ENCODE measurements at places on chromosomes 7 and 10. TPM values are rescaled to one million over a fixed set of nuclear protein-coding genes. Genes with fewer than 3 reads are reported as not detected.
A peak's percentile ranks its signal among the peaks of the same experiment; 100 is the strongest.

GRCh38 chr7:26293569-26294308 lies 2.1 kb downstream of the SNX10 start:
- no peaks in the 10 kb centered on the region for H3K4me1 ChIP-seq
- DNase-seq: no peak
- H3K27ac ChIP-seq: no peak overlapping the region
- H3K4me3 ChIP-seq: no peak overlapping the region

DNA sequence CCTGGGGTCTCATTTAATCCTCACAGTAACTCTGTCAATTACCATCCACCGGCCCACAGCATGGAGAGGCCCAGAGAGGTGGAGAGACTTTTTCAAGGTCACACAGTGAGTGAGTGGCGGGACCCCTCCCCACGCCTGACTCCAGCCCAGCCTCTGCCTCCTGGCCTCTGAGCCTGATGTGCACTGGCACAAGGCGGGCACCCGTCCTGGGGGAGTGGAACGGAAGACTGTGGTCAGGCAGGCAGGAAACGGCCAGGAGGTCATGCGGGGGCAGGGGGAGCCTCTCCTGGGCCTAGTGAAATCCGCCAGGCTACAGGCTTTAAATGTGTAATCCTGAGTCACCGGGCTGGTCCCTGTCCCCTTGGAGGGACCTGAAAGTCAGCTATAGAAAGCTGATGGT lies 32.2 kb downstream of the ZCCHC24 start:
- no peaks in the 10 kb centered on the region for H3K27me3 ChIP-seq
- H3K4me1 ChIP-seq: peaks cover 3% of the 10 kb centered on the region
- no peak for DNase-seq
- H3K27ac ChIP-seq: no peak overlapping the region
- peaks cover 5% of the 10 kb centered on the region for H3K36me3 ChIP-seq
- no peak overlapping the region for H3K4me3 ChIP-seq

- H3K27me3 ChIP-seq: peaks cover 5% of the 10 kb centered on the region
- no peak overlapping the region for H3K4me3 ChIP-seq
- H3K27ac ChIP-seq: peak overlapping the region; percentile 80
- no peak for DNase-seq
- peaks cover 50% of the 10 kb centered on the region for H3K4me1 ChIP-seq
These were observed 4.6 kb downstream of the DUSP5 start for GRCh38 chr10:110502072-110502845.

- no peaks in the 10 kb centered on the region for H3K27me3 ChIP-seq
- H3K4me1 ChIP-seq: no peaks in the 10 kb centered on the region
- no peak for DNase-seq
- no peak overlapping the region for H3K4me3 ChIP-seq
- no peaks in the 10 kb centered on the region for H3K36me3 ChIP-seq
- H3K27ac ChIP-seq: no peak overlapping the region
These were observed 501.0 kb downstream of the GLRX3 start for GRCh38 chr10:130637089-130637676.

DNA sequence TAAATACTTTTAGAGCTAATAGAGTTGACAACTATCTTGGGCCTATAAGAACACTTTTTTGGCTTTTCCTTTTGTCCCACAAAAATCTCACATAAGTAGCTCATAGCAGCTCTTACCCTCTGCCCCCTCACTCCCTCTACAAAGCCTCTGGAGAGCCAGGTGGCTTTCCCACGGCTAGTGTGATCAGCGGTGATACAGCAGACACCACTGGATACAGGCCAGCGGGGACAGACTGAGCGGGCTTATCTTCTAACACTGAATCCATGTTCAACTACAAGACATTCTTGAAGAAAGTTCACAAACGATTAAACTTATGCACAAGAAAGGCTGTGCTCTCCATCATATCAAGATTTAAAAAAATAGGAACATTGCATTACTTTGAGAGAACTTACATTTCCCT lies 377.2 kb downstream of the PARD3 start:
- no peaks in the 10 kb centered on the region for H3K4me1 ChIP-seq
- no peak overlapping the region for H3K4me3 ChIP-seq
- H3K27ac ChIP-seq: no peak overlapping the region
- no peaks in the 10 kb centered on the region for H3K27me3 ChIP-seq
- H3K36me3 ChIP-seq: no peaks in the 10 kb centered on the region

- H3K4me3 ChIP-seq: no peak overlapping the region
- H3K27me3 ChIP-seq: no peaks in the 10 kb centered on the region
- H3K4me1 ChIP-seq: no peaks in the 10 kb centered on the region
- DNase-seq: no peak
- H3K36me3 ChIP-seq: no peaks in the 10 kb centered on the region
- H3K27ac ChIP-seq: no peak overlapping the region
These were observed 450.0 kb downstream of the GATA3 start for GRCh38 chr10:8504499-8504898.

DNA sequence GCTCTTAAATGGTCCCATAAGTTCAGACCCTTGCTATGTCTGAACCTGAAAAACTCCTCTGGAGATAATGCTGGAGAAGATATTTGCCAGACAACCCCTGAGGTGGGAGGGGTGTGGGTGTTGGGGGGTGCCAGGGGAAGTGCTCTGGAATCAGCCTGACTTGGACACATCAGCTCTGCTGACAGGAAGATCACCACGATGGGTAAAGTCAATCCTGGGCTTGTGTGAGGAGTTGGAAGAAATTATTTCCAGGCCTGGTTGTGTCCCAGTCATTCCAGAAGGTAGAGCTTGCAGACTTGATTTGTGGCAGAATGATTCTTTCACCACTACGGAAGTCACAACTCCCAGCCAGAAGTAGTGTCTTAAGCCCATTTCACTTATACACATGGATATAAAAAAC lies 60.3 kb upstream of the UNC5B start:
- H3K4me1 ChIP-seq: no peaks in the 10 kb centered on the region
- no peak overlapping the region for H3K27ac ChIP-seq
- DNase-seq: no peak
- no peak overlapping the region for H3K4me3 ChIP-seq
- no peaks in the 10 kb centered on the region for H3K36me3 ChIP-seq

- no peaks in the 10 kb centered on the region for H3K4me1 ChIP-seq
- H3K36me3 ChIP-seq: no peaks in the 10 kb centered on the region
- no peak overlapping the region for H3K4me3 ChIP-seq
- H3K27ac ChIP-seq: no peak overlapping the region
- H3K27me3 ChIP-seq: no peaks in the 10 kb centered on the region
- DNase-seq: no peak
These were observed 102.1 kb downstream of the RTKN2 start for GRCh38 chr10:62166331-62167131.

GRCh38 chr7:77791336-77791735 lies 6.9 kb downstream of the TMEM60 start:
- H3K4me1 ChIP-seq: no peaks in the 10 kb centered on the region
- no peak for DNase-seq
- no peak overlapping the region for H3K27ac ChIP-seq

DNA sequence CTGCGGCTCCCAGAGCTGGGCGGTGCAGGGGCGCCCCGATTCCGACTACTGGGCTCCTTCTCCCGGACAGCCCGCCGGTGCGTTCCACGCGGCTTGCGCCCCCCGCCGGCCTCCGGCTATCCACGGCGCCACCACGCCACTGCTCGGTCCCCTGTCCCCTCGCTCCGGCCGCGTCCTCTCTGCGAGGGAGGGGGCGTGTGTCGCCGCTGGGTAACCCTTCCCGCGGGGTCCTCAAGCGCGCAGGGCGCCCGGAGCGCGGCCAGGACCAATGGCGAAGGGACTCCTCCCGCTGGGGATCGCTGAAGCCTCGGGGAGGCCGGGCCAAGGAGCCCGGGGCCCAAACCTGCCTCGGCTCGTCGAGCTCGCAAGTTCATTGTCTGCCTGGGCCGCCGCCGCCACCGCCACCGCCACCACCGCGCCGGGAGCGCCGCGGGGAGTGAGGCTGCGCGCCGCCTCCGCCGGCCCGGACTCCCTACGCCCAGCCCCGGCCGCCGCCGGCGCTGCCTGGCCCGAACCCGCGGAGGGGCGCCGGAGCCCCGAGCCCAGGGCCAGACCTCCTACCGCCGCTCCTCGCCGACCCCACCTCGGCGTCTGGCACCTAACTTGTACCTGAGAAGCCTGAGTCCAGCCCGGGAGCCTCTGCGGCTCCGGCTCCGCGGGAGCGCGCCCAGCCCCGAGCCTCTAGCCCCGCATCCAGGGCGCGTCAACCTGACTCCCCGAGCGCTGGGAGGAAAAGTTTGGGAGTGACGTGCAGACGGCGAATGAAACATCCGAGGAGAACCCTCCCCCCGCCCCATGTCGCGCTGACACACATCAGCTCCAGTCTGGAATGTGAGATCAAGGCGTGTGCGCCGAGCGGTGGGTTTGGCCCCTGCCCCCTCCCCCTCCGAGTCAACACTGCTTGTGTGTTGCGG lies at the start of gene CHST15:
Gene CHST15 (minus strand): TSS at position 739 of the 914 bp plus-strand sequence. CDS start 47,386 bp downstream, outside the sequence.
- DNase-seq: peak; percentile 36
- H3K36me3 ChIP-seq: no peaks in the 10 kb centered on the region
- peaks cover 83% of the 10 kb centered on the region for H3K27me3 ChIP-seq

DNA sequence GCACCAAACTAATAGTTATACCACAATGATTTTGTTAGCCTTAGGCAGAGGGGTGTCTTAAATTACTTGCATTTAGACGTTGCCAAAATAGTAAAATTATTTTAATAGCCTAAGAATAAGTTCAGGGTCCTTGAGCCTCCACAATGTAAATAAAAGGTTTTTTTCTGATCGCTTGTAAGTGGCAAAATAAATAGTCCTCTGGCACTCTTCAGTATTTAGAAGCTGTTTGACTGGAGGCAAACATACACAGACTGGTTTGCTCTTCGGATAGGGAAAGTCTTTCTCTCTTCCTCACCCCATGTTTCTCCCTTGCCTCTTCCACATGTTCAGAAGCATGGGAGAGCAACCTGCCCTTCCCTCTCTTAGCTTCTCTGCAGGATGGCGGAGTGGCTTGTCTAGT lies 49.5 kb upstream of the FAM180A start:
- H3K36me3 ChIP-seq: no peaks in the 10 kb centered on the region
- peaks cover 2% of the 10 kb centered on the region for H3K27me3 ChIP-seq
- no peak overlapping the region for H3K27ac ChIP-seq
- no peak overlapping the region for H3K4me3 ChIP-seq

DNA sequence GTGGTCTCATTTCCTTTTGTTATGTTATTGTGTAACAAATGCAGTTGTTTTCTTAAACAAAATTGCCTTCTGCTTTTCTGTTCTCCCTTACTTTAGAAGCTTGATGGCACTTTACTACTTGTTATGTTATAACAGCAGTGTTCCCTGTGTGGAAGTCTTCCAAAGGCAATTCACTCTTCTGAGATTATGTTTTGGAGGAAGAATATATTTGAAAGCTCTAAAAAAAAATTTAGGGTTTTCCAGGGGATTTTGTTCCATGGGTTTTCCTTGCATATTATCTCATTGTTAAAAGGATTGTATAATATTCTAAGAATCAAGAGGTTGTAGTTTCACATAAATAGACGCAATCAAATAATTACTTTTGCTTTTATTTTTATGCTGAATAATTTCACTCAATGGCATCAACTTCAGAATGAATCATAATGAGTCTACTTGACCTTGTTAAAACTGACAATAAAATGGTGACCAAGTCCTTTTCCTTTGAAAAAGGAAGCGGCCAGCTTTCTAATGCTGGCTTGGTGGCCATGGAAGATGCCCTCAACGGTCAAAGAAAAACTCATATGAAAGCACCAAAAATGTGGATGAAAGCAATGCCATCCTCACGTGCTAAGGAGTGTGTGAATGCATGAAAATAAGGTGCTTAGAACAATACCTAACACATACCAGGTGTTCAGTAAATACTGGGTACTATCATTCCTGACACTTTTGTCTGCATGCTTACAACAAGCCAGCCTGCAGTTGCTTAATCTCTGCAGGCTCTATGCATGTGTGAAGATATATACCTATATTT lies 92.4 kb upstream of the KLF6 start:
- H3K27me3 ChIP-seq: no peaks in the 10 kb centered on the region
- H3K4me1 ChIP-seq: peaks cover 10% of the 10 kb centered on the region
- no peak overlapping the region for H3K4me3 ChIP-seq

GRCh38 chr10:14873090-14873760 lies 5.4 kb upstream of the SUV39H2 start:
- no peak overlapping the region for H3K4me3 ChIP-seq
- H3K36me3 ChIP-seq: peaks cover 15% of the 10 kb centered on the region
- no peak overlapping the region for H3K27ac ChIP-seq
- peaks cover 7% of the 10 kb centered on the region for H3K4me1 ChIP-seq

DNA sequence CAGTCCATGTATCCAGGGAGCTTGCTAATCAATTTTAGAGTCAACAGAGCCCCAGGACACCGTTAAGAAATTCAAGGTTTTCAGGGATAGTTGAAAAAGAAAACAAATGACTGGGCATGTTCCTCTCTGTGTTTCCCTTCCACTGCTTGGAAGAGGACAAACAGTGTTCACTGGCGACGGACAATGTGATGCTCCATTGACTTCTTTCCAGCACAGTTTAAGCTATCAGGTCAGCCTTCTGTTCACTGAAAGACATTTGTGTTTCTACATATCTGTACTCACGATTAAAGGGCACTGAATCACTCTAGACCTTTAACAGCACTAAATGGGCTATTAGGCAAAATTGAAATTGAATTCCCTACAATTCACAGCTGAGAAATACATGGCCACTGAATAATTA lies 123.6 kb downstream of the RNLS start:
- H3K4me3 ChIP-seq: no peak overlapping the region
- H3K36me3 ChIP-seq: no peaks in the 10 kb centered on the region
- no peak overlapping the region for H3K27ac ChIP-seq
- DNase-seq: no peak

GRCh38 chr7:15764851-15765382 lies 78.4 kb upstream of the MEOX2 start:
- H3K4me1 ChIP-seq: peaks cover 24% of the 10 kb centered on the region
- H3K27me3 ChIP-seq: no peaks in the 10 kb centered on the region
- no peak overlapping the region for H3K4me3 ChIP-seq
- peak overlapping the region; percentile 58 for H3K27ac ChIP-seq
- no peaks in the 10 kb centered on the region for H3K36me3 ChIP-seq

GRCh38 chr10:93473804-93474472 lies 8.2 kb downstream of the MYOF start:
- no peak overlapping the region for H3K4me3 ChIP-seq
- no peaks in the 10 kb centered on the region for H3K27me3 ChIP-seq
- no peak for DNase-seq
- H3K36me3 ChIP-seq: no peaks in the 10 kb centered on the region
- H3K4me1 ChIP-seq: peaks cover 31% of the 10 kb centered on the region
- no peak overlapping the region for H3K27ac ChIP-seq

TNS3 gene
- 66.7 TPM for polyA plus RNA-seq

ZPBP gene
- 0.06 TPM for polyA plus RNA-seq

TRPV6 gene
- polyA plus RNA-seq: 2.2 TPM

SND1 gene
- polyA plus RNA-seq: 144 TPM

SKIDA1 gene
- 1.9 TPM for polyA plus RNA-seq

CYP3A7 gene
- polyA plus RNA-seq: 1.8 TPM

ITGB8 gene
- 26.8 TPM for polyA plus RNA-seq

COL1A2 gene
- 532 TPM for polyA plus RNA-seq

Measured in large intestine (tissue), 12 donors.